ENCODE measurements at places on chromosomes 16 and 17. TPM values are rescaled to one million over a fixed set of nuclear protein-coding genes. Genes with fewer than 3 reads are reported as not detected.

DNA sequence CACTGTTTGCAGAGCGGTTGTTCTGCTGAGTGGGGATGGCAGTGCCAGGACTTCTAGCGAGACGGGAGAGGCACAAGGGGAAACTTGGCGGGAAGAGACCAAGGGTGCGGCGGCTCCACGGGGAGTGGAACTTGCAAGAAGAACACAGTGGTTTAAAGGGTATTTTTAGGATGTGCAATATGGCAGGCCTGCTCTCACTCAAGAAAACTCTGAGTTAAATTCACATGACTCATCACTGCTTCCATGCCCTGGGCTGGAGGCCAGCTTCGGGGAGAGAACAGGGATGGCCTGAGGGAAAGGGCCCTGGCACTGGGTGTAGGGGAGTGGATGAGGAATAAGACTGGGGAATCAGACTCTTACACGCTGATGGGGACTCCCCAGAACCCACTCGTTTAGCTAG, 13.3 kb upstream of the CD300LD start:
- peak; percentile 96 for DNase-seq

The FNDC8 gene
- not detected for polyA plus RNA-seq

DNA sequence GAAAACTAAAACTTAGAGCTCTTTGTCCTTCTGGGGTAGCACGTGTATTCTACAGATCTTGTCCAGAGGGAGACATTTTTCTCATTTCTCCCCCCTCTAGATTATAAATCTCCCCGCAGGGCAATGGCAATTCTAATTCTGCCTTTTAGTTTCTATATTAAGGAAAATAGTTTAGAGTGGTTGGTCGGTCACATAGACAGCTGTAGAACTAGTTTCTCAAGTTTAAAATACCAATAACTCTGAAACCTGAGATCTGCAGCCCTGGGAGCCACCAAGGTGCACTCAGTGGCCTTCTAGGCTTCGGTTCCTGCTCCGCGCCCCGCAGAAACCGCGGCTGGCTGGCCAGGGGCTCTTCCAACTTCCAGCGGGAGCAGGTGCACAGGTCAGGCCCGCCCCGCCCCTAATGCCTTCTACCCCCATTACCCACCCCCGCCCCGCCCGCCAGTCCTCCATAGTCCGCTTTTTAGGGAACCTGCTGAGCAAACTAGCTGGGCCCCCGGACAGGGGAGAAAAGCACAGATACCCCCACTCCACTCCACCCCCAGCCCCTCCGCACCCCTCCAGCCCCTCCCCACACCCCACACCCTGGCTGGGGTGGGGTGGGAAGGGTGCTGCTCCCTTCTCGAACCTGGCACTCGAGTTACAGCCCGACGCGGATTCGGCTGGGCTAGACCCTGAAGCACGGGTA, 431 bp downstream of the SLFN11 start:
- DNase-seq: peak; percentile 52

The MEIOB gene
- polyA plus RNA-seq: 0.14 TPM

The COL1A1 gene
- 15,283 TPM for polyA plus RNA-seq
